ENCODE measurements at places on chromosomes 12 and 14.
A peak's percentile ranks its signal among the peaks of the same experiment; 100 is the strongest.

DNA sequence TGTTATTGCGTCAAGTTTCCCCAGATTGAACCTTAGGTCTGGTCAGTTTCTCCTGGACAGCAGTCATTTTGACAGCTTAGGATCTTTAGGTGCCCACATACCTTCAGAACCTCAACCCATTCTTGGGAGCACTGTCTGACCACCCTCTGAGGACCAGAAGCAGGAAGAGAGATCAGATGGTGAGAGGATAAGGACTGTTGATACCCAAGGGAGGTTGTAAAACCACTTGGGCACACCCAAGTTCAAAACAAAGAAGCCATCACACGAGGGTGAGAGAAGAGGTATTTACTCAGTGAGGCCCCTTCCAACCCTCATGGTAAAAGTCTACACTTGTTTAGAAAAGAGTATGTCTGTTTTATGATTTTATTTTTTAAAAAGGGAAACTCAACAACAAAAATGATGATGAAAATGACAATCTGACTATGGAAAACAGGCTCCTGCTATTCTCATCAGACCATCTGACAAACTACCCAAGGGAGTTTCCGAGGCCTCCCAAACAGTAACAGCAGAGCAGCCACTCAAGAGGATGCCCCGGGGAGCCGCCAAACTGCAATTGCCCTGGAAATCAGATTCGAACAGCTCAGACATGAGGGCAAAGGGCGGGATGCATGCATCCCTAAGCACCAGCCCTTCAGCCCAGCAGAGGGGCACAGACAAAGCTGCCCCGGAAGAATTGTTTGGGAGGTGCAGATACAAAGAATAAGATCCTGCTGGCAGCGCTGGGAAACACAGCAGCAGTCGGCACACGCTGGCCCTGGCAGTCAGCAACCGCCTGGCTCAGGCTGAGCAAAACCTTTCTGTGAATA, 162.6 kb upstream of the PLEKHG7 start:
- peak; percentile 14 for DNase-seq

GRCh38 chr14:65926935-65927700, 514.6 kb downstream of the FUT8 start:
- no peak for DNase-seq

GRCh38 chr12:113445544-113446171, 23.5 kb downstream of the SDSL start:
- DNase-seq, result no peak

- DNase-seq, result no peak
These were observed 8.0 kb upstream of the WDR20 start for GRCh38 chr14:102131741-102132140.

DNA sequence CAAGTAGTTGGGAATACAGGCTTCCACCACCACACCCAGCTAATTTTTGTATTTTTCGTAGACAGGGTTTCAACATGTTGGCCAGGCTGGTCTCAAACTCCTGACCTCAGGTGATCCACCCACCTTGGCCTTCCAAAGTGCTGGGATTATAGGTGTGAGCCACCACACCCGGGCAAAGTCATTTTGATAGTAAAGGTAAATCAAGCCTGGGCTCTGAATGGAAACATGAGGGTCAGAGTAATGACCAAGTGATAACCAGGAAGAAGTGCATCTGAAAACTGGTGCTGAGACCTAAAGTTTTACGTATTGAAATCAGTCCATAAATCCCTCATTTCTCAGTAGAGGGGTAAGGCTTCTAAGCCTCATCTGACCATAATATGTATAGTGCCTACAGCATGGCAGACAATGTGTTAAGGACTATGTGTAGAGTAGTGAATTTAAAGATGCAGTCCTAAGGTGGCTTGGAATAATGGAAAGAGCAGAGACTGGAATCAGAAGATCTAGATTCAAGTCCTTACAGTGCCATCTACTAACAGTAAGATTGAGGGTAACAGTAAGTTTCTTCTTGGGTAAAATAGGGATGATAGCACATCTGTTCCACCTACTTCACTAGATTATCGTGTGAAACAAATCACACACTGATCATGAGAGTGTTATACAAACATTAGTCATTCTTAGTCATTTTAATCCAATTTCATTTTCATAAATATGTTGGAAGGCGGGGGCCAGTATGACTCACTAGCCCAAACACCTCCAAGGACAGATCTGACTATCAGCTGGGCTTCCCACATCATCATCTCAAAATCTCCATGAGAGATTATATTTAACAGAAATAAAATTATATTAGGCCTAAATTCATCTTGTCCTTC, 11.2 kb downstream of the MAP4K5 start:
- DNase-seq, result no peak

- no peak for DNase-seq
These were observed 12.1 kb downstream of the CNOT2 start for GRCh38 chr12:70255311-70255710.

DNA sequence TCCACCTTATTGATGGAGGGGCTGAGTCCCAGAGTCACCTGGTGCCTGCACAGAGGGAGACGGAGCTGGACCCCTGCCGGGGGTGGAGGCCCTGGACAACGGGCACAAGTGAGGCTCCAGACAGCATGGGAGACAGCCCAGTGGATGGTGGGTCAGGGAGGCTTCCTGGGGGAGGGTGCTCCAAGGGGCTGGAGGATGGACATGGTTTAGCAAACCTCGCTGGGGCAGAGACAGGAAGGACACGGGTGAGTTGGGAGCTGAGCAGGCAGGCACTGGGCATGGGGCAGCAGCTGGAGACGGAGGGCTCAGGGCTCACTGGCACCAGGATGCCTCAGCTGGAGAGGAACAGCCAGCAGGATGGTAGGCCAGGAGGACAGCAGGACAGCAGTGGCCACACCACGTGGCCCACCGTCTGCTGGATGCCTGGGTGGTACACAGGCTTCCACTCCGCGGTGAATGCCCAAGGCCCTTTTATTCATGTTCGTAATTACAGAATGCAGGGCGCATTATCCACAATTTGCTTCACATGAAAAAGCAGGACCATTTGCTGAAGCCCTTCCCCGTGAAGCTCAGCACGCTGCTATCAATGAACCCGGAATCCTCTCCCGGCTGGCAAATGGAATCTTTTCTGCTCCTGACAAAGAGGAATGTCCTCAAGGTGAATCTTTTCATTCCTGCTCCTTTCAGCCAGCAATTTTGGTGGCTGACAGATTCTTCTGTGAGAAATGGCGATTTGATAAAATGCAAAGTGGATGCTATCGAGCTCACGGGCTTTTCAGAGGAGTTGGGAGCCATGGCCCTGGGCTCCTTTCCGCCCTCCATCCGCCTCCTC, 138.1 kb upstream of the C14orf180 start:
- DNase-seq, result no peak

- no peak for DNase-seq
These were observed 116.5 kb downstream of the PLXNC1 start for GRCh38 chr12:94264736-94265485.

Data from WTC11 (cell line).